Activated T-cell treated with anti-CD3 and anti-CD28 coated beads, Interleukin-2, amount 50 U/mL, for 72 hours (primary cell): ENCODE measurements at places on chromosomes 6 and 20. TPM values are rescaled to one million over a fixed set of nuclear protein-coding genes. Genes with fewer than 3 reads are reported as not detected.

GRCh38 chr6:122753688-122754056 lies 25.8 kb upstream of the FABP7 start:
- no peak overlapping the region for H3K4me3 ChIP-seq
- no peaks in the 10 kb centered on the region for H3K27me3 ChIP-seq
- no peak for DNase-seq
- H3K4me1 ChIP-seq: peaks cover 24% of the 10 kb centered on the region
- no peaks in the 10 kb centered on the region for H3K36me3 ChIP-seq

- no peaks in the 10 kb centered on the region for H3K36me3 ChIP-seq
- peaks cover 28% of the 10 kb centered on the region for H3K4me1 ChIP-seq
- no peak overlapping the region for H3K4me3 ChIP-seq
- DNase-seq: no peak
- no peaks in the 10 kb centered on the region for H3K27me3 ChIP-seq
Observed at GRCh38 chr6:46138281-46138680, 8.5 kb downstream of the ENPP4 start.

- H3K27ac ChIP-seq: peak overlapping the region; percentile 63
- H3K36me3 ChIP-seq: peaks cover 3% of the 10 kb centered on the region
- DNase-seq: no peak
- H3K4me3 ChIP-seq: peak overlapping the region; percentile 40
- no peaks in the 10 kb centered on the region for H3K27me3 ChIP-seq
Observed at GRCh38 chr6:169212436-169212835, 41.2 kb downstream of the THBS2 start.

DNA sequence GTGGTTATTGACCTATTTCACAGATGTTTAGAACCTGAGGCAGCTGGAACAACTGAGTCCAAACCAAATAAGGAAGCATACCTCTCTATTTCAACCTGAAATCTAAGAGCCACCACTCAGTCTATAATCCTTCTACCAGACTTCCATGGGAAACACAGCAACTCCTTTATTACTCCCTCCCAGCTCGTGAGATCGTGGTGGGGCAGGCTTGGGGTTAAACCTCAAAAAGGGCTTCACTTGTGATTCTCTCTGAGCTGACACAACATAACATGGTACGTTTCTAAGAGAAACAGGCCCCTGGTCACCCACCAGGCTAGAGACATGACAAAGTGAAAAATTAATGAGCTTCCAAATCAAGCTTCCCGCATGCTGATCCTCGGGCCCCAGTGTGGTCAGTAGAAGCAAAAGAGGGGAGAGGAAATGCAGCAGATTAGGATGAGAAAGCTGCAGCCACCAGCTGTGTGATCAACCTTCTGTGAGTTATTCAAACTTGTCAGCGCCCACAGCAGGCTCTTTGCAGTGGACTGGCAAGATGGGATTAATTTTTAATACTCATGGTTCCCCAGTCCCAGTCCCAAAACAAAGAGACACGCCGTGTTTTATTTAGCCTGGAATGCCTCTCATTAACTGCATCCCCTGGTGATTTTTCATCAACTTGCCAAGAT lies 9.3 kb downstream of the PKHD1 start:
- DNase-seq: no peak
- no peak overlapping the region for H3K27ac ChIP-seq
- no peaks in the 10 kb centered on the region for H3K4me1 ChIP-seq
- no peaks in the 10 kb centered on the region for H3K36me3 ChIP-seq
- peaks cover 65% of the 10 kb centered on the region for H3K27me3 ChIP-seq

DNA sequence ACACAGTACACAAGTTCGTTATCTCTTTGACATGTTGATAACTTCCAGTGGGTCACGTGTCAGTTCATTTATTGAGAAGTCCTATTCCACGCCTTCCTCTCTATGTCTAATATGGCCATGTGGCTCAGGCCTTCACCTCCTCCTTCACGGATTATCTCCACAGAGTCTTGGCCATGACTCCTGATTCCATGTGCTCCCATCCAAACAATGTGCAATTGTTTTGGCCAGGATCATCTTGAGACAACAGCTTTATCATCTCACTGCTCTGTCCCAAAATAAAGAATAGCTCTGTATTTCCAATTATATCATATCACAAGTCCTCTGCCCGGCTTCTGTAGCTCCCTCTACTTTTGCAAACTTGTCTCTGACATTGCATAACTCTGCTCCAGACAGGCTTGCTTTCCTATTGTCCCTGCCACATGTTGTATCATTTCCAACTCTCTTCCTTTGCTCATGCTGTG lies 11.1 kb upstream of the TXNDC5 start:
- H3K27me3 ChIP-seq: peaks cover 33% of the 10 kb centered on the region
- no peak for DNase-seq
- peaks cover 14% of the 10 kb centered on the region for H3K36me3 ChIP-seq
- H3K4me1 ChIP-seq: no peaks in the 10 kb centered on the region

DNA sequence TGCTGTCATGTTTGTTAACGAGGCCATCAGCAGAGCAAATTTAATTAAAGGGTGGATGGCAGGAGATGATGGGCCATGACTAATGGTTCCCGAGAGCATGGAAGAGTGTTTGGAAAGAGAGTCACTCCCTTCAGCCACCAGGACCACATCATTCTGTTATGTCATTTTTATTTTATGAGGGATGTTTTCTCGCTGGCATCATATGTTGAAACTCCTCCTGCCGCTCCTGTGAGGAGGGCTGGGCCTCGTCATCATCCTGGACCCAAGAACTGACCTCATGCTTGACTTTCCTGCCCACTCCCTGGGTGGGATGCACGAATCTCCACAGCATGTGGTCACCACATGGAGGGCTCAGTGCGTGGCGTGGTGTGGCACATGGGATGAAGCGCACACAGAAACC lies 86.4 kb upstream of the FRMD1 start:
- no peak for DNase-seq
- H3K4me1 ChIP-seq: no peaks in the 10 kb centered on the region
- no peak overlapping the region for H3K27ac ChIP-seq
- no peak overlapping the region for H3K4me3 ChIP-seq
- H3K27me3 ChIP-seq: no peaks in the 10 kb centered on the region

DNA sequence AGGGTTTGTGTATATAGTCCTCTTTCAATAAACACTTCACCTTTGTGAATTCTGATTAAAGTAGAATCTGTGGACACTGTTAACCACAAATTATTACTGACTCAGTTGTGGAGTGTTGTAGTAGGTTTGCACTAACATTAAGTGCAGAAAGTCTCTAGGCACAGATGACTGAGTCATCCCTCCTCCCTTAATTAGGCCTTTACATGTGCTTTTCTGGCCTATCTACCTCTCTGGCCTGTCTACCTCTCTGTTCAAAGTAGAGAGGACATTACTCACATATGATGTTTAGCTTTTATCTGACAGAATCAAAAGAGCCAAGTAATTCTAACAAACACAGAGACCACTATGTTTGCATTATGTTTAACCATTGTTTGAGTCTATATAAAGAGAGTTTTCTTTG lies 783.0 kb downstream of the TENT5A start:
- H3K27ac ChIP-seq: no peak overlapping the region
- H3K36me3 ChIP-seq: no peaks in the 10 kb centered on the region
- H3K4me3 ChIP-seq: no peak overlapping the region
- H3K27me3 ChIP-seq: no peaks in the 10 kb centered on the region
- DNase-seq: no peak
- no peaks in the 10 kb centered on the region for H3K4me1 ChIP-seq

- H3K4me3 ChIP-seq: no peak overlapping the region
- no peaks in the 10 kb centered on the region for H3K36me3 ChIP-seq
- no peaks in the 10 kb centered on the region for H3K27me3 ChIP-seq
- DNase-seq: no peak
Observed at GRCh38 chr6:44831002-44831610, 443.6 kb downstream of the CDC5L start.

DNA sequence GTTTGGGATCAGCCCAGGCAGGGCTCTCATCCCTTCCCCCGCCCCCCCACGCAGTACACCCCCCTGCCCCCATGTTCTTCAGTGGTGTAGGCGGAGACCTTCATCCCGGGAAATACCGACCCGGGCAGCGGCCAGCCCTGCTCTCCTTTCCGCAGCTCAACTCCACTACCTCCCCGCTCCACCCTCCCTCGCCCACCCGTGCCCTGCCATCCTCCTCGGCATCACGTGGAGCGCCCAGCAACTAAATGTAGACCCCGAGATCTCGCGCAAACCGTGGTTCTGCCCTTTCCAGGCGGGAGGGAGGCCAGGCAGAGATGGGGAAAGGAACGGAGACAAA lies 1932.2 kb upstream of the DEFB115 start:
- no peaks in the 10 kb centered on the region for H3K27me3 ChIP-seq
- no peak for DNase-seq
- H3K4me1 ChIP-seq: no peaks in the 10 kb centered on the region
- no peak overlapping the region for H3K4me3 ChIP-seq

GRCh38 chr6:160733050-160733646 lies 31.1 kb downstream of the PLG start:
- H3K4me1 ChIP-seq: peaks cover 6% of the 10 kb centered on the region
- no peaks in the 10 kb centered on the region for H3K36me3 ChIP-seq
- no peak overlapping the region for H3K27ac ChIP-seq
- H3K27me3 ChIP-seq: peaks cover 5% of the 10 kb centered on the region
- H3K4me3 ChIP-seq: no peak overlapping the region

DNA sequence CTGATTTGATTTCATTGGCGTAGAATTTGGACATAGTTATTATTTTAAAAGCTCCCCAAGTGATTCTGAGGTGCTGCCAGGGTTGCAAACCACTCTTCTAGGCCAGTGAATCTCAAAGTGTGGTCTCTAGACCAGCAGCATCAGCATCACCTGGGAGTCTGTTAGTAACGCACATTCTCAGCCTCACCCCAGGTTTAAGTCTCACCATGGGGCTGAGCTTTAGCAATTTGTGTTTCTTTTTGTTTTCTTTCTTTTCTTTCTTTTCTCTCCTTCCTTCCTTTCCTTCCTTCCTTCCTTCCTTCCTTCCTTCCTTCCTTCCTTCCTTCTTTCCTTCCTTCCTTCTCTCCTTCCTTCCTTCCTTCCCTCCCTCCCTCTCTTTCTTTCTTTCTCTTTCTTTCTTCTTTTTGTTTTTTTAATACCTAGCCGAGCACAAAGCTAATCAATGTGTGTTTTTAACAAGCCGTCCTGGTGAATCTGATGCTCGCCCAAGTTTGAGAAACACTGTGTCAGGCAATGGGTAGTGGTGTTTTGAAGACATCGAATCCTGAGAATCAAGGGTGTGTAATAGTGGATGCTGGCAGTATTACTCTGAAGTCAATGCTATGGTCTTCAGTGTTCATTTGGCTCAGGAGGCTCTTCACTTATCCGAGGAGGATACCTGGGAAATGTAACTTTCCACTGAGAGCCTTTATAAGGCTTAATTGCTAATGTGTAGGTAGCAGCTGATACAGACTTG lies 104.9 kb downstream of the SLX4IP start:
- peaks cover 10% of the 10 kb centered on the region for H3K4me1 ChIP-seq
- no peaks in the 10 kb centered on the region for H3K27me3 ChIP-seq
- H3K4me3 ChIP-seq: no peak overlapping the region
- no peak overlapping the region for H3K27ac ChIP-seq
- no peaks in the 10 kb centered on the region for H3K36me3 ChIP-seq

- DNase-seq: no peak
- no peaks in the 10 kb centered on the region for H3K27me3 ChIP-seq
- no peak overlapping the region for H3K4me3 ChIP-seq
- H3K36me3 ChIP-seq: no peaks in the 10 kb centered on the region
Observed at GRCh38 chr6:159964046-159964445, 4.8 kb upstream of the IGF2R start.

DNA sequence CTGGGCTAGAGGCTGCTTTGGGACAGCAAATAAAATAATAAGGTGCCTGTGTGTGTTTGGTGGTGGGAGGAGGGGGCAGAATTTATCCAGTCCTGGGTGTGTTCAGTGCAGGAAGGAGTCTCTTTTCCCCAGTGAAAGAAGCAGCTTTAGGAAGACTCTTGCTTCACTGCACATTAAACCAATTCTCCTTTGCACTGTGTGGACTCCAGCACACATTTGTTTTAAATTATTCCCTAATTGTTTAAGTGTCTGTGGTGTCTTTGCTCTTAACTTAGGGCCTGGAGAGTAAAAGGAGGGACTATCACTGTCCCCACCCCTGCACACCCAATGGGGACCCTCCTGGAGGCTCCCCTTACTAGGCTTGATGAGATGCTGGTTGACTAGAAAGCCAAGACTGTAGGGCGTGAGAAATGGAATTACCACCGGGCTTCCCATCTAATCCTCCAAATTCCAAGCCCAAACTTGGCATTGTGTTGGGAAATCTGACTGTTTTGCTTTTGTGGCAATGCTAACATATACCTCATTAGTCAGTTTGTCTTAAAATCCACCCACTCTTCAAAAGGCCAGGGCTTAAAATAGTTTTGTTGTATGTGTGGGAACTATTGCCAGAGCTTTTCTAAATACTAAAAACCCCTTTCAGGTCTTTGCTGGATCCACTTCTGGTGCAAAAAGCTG lies 13.5 kb upstream of the DAAM2 start:
- peaks cover under 1% of the 10 kb centered on the region for H3K36me3 ChIP-seq
- no peak overlapping the region for H3K27ac ChIP-seq
- no peaks in the 10 kb centered on the region for H3K4me1 ChIP-seq
- H3K27me3 ChIP-seq: no peaks in the 10 kb centered on the region
- DNase-seq: no peak
- no peak overlapping the region for H3K4me3 ChIP-seq

DNA sequence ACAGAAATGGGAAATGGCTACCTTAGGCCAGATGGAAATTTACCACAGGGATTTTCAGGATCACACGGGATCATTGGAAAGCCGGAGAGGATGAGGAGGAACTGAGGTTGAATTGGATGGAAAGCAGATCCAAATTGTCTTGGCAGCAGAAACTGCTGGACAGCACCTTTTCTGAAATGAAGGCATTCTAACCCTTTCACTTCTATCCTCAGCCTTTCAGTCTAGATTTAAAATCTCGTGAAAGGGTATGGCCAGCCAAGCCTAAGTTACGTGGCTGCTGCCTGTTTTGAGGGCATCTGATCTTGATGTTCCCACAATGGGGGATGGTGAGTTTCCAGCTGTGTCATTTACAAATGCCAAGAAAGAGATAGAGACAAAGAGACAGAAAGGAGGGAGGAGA lies 358.2 kb downstream of the KIF16B start:
- no peaks in the 10 kb centered on the region for H3K36me3 ChIP-seq
- no peak overlapping the region for H3K27ac ChIP-seq
- no peaks in the 10 kb centered on the region for H3K4me1 ChIP-seq
- no peak for DNase-seq
- H3K4me3 ChIP-seq: no peak overlapping the region

DNA sequence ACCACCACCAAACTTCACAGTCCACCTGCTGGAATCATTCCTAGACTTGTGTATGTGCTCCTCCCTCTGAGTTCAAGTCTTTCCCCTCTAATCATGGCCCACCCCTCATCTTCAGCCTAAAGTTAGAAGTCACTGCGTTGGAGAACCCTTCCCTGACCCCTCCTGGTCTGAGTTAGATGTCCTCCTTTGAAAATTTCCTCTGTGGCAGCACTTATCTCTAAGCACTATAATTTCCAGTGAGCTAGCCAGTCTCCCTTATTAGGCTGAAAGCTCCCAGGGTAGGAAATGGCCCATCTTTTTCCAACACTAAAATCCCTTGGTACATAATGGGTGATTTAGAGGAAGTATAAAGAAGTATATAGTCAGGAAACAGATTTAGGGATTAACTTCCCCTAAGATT lies 63.2 kb downstream of the SESN1 start:
- no peak for DNase-seq
- no peaks in the 10 kb centered on the region for H3K27me3 ChIP-seq
- H3K4me3 ChIP-seq: no peak overlapping the region
- H3K27ac ChIP-seq: no peak overlapping the region
- no peaks in the 10 kb centered on the region for H3K36me3 ChIP-seq
- H3K4me1 ChIP-seq: peaks cover 19% of the 10 kb centered on the region

DLK2 gene
- 1.6 TPM for total RNA-seq

HLA-F gene
- 238 TPM for total RNA-seq

SSTR4 gene
- total RNA-seq: not detected

COX7A2 gene
- total RNA-seq: 325 TPM

MOCS1 gene
- 1.4 TPM for total RNA-seq

GABRR2 gene
- total RNA-seq: 0.74 TPM

CDH4 gene
- 0.35 TPM for total RNA-seq
